ENCODE measurements at places on chromosomes 6 and 20.

DNA sequence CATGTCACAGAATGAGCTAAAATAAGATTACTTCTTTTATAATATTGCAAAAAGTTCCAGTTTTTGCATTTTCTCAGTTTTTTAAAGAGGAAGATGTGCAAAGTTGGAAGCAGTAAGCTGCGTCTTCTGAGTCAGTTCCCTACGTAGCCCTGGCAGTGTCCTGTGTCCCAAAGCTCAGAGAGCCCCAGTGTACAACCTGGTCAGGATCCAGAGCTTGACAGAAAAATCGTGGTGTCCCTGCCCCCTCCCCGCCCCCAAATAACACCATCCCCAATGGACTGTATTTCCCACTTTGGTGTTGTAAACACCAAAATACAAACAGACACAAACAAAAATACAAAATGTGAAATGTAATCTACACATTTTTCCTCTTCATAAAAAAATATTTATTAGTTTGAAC lies 4.6 kb downstream of the SLC2A4RG start:
- no peak for DNase-seq

- DNase-seq = no peak
These were observed at the start of gene RBM24 for GRCh38 chr6:17281100-17281496. RBM24 (plus strand) TSS chr6:17281361; CDS start chr6:17281582, 221 bp downstream.

GRCh38 chr6:6005051-6006005 lies 1.4 kb downstream of the NRN1 start:
- DNase-seq = no peak

DNA sequence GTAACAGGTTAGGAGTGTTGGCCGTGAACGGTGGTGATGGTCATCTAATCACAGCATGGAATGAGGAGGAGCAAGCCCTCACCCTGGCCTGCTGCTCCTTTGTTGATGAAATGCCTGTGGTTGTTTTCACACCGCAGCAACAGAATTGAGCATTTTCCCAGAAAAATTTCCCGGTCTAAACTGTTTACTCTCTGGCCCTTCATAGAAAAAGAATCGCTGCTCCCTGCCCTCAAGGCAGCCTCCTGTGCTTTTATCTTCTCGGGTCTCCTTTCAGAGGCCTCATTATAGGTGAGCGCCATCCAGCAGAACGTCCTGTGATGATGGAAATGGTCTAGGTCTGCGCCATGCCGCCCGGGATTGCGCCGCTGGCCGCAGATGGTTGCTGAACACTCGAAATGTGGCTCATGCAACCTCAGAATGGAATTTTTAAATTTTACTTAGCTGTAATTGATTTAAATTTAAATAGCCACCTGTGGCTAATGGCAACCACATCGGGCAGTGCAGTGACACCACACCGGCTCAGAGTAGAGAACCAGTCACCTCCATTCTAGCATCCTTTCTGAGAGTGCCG lies 30.2 kb downstream of the PHACTR3 start:
- DNase-seq = no peak

GRCh38 chr6:18742406-18742805 lies 355.3 kb downstream of the RNF144B start:
- DNase-seq = no peak

DNA sequence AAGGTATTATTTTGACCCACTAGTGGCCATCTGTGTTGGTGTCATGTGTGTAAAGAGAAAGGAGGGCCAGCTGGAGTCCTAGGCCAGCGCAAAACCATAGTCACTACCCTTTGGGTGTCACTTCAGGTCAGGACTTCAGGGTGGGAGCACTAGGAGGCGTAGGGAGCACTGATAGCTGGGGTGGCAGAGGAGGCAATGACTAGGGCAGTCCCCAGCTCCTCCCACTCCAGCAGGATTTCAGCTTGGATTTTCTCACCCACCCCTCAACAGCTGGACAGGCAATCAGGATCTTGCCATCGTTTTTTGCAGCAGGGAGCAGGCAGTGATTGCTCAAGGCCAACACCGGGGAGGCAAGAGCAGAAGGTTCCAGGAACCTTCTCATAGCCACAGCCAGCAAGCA lies 4.2 kb upstream of the HLA-DOA start:
- no peak for DNase-seq

DNA sequence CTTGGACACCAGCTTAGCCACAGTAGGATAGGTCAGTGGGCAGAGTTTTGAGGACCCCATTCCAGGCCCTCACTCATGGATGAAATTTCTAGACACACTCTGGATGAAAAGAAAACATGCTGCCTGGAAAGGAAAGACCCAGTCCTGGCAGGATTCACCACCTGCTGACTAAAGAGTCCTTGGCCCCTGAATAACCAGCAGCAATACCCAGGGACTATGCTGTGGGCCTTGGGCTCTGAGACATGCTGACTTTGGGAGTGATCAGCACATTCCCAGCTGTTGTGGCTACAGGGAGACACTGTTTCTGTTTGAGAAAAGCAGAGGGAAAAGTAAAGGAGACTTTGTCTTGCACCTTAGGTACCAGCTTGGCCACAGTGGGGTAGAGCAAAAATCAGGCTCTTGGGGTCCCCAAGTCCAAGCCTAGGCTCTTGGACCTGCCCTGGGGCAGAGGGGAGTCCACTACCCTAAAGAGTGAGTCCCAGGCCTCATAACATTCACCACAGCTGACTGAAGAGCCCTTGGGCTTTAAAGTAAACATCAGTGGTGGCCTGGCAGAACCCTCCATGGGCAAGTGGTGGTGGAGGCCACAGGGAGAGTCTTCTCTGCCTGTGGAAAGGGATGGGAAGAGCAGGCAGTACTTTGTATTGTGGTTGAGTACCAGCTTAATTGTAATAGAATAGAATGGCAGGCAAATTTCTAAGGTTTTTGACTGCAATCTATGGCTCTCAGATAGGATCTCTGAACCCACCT lies 516.8 kb downstream of the BCKDHB start:
- DNase-seq = no peak

DNA sequence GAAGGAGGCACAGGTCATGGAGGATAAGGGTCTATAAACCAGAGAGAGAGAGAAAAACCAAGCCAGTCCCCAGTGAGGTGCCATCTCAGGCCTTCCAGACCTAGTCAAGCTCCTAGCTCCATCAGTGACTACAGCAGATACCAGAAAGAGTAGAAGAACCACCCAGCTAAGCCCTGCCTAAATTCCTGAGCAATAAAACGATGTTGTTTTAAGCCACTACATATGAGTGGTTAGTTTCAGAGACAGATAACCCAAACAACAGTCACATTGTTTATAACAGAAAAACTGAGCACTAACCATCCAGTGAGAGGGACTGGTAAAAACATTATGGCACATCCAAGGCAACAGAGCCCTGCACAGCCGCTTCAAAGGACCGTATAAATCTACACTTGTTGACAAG lies 59.2 kb downstream of the BMP7 start:
- no peak for DNase-seq

GRCh38 chr20:49821870-49822331 lies 9.3 kb downstream of the SLC9A8 start:
- DNase-seq = no peak

DNA sequence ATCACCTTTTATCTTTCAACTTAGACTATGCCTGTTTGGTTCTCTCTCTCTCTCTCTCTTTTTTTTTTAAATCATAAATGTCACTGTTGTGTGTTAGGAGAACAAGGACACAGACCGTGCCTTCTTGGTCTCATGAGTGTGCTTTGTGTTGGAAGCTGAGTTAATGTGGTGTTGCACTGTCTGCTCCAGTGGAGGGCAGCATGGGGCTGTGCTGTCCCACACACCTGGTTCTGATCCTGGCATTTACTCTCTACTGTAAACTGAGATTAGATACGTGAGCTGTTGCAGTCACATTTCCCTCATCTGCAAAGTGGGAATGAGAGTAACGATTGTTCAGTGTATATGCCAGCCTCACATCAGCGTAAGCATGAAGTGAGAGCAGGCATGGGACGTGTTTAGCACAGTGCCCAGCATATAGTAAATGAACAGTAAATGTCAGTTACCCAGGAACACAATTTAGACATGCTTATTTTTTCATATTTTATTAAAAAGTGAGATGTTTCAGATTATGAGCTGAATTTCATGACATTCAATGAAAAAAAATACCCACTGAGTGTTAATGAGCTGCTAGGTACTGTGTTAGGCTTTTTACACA lies 161.1 kb downstream of the FARS2 start:
- DNase-seq = peak; percentile 45

DNA sequence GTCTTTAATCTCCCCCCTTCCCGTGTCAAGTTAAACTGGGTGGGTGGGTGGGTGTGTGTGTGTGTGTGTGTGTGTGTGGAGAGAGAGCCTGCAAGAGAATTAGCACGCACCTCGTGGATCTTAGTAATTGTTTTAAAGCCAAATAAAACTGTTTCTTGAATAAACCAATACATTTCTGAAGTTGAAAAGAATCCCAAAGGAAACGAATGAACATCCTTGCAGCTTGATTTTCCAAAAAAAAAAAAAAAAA lies 381 bp upstream of the BICRAL start:
- peak; percentile 56 for DNase-seq

DNA sequence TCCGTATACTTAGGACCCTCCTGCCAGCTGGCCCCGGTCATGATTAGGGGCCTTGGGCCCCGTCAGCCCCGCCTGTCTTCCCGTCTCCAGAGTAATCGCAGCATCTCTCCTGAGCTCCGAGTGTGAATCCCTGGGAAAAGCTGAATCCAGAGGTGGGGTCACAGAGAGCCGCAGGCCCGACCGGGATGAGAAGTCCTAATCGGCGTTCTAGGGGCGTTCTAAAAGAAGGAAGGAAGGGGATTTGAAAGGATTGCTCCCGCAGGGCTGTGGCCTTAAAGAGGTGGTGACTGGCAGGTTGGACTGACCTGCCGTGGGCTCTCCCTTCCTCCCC lies 371 bp downstream of the HMGN4 start:
- DNase-seq = peak; percentile 37

GRCh38 chr6:125586074-125586473 lies 163.4 kb upstream of the HEY2 start:
- no peak for DNase-seq

GRCh38 chr6:47794577-47795135 lies 12.8 kb downstream of the OPN5 start:
- no peak for DNase-seq

- DNase-seq = peak; percentile 90
These were observed 328.5 kb upstream of the PRDM1 start for GRCh38 chr6:105757512-105758200.

DNA sequence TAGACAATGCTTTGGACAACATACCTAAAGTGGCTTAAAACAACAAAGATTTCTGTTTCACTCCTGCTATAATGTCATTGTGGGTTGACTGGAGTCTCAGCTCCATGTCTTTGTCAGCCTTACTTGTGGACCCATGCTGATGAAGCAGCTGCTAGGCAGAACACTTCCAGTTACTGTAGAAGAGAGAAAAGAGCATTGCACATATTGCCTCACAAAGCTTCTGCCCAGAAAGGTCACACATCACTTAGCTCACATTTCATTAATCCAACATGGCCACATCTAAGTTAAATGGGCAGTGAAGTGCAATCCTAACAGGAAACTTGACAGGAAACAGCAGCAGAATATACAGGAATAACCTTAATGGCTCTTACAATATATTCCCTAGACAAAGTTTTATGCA lies 480.5 kb upstream of the HTR1E start:
- no peak for DNase-seq

DNA sequence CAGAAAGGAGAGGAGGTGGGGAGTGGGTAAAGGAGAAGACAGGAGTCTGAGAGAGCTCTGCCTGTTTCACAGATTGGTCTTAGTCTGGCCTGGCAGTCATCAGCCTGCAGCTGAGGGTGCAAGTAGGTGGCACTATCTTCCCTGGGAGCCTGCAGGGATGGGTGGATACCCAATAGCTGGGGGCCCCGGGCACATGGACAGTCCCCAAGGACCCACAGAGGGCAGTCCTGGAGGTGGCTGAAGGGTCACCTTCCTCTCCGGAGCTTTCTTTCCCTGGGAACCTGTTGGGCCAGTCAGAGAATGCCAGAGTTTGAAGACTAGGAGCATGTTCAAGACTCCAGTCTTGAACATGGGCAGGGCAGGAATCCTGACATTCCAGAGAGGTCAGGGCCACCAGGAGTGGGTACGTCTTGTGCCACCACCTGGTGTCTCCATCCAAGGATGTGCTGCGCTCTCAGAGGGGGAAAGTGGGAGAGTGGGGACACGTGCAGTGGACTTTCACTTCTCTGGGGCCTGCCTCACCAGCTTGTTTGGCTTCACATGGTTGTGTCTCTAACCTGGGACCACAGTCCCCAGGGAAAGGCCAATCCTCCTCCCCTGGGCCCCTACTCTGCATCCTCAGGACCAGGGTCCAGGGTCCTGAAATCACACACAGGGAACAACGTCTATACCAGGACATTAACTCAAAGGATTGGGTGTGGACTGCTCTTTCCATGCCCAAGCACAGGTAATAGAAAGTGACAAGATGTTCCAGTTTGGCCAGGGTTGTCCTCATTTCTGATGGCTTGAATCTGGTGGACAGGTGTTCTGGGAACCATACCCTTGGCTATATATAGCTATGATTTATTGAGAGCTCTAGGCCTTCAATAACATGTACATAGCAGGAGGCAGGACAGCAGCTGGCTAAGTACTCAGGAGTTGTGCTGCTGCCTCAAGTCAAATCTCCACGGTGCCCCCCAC lies 18.0 kb downstream of the AARS2 start:
- no peak for DNase-seq

DNA sequence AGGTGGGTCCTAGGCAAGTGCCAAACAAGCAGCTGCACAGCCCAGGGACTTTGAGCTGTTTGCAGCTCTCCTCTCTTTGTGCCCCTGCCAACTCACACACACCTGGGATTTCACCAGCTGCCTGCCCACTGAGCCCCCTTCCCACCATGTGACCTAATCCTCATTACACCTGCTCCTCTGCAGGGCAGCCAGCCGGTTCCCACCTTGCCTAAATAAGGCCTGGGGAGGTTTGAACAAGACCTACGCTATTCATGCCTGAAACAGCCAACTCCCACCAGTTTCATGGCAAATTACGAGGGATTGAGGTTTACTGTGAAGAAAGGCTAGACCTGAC lies 92.6 kb upstream of the SOX4 start:
- DNase-seq = no peak

GRCh38 chr6:42627044-42627443 lies 63.2 kb downstream of the UBR2 start:
- DNase-seq = no peak

Data from GM12865 (cell line).